A673 (cell line): ENCODE measurements at places on chromosomes 1 and 21. TPM values are rescaled to one million over a fixed set of nuclear protein-coding genes. Genes with fewer than 3 reads are reported as not detected.

Gene TP73
- 10.0 and 12.3 TPM in 2 replicates for total RNA-seq

Gene LINGO4
- total RNA-seq, result not detected in 2 replicates

DNA sequence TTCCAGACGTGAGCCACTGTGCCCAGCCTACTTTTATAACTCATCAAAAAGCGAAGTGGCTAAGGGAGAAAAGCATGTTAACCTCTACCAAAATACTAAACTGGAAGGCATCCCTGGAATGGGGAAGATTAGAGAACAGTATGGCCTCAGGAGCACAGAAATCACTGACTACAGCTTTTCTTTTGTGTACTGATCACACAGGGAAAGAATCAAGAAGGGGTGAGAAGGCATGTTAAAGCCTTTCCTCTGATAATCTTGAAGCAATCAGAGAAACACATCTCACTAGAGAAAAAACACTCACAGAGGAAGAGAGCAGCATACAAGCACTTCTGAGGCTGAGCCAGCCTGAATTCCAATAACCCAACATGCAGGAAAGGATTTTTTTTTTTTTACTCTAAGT lies 10.7 kb downstream of the PCAT6 start:
- no peak overlapping the region for H3K4me3 ChIP-seq
- no peaks in the 10 kb centered on the region for H3K27me3 ChIP-seq
- no peaks in the 10 kb centered on the region for H3K36me3 ChIP-seq
- H3K27ac ChIP-seq, result no peak overlapping the region
- H3K4me1 ChIP-seq, result no peaks in the 10 kb centered on the region

DNA sequence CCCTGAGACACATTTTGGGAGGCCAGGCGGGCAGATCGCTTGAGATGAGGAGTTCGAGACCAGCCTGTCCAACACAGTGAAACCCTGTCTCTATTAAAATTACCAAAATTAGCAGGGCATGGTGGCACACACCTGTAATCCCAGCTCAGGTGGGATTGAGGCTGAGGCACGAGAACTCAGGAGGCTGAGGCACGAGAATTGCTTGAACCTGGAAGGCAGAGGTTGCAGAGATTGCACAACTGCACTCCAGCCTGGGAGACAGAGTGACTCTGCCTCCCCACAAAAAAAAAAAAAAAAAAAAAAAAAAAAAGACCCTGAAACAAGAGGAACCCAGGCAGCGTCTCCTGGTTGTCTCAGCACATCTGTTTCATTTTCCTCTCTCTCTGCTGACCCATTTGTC lies 24.2 kb downstream of the PGM1 start:
- H3K4me1 ChIP-seq, result no peaks in the 10 kb centered on the region
- H3K27me3 ChIP-seq, result no peaks in the 10 kb centered on the region
- H3K27ac ChIP-seq, result no peak overlapping the region
- H3K4me3 ChIP-seq, result no peak overlapping the region
- H3K36me3 ChIP-seq, result no peaks in the 10 kb centered on the region

DNA sequence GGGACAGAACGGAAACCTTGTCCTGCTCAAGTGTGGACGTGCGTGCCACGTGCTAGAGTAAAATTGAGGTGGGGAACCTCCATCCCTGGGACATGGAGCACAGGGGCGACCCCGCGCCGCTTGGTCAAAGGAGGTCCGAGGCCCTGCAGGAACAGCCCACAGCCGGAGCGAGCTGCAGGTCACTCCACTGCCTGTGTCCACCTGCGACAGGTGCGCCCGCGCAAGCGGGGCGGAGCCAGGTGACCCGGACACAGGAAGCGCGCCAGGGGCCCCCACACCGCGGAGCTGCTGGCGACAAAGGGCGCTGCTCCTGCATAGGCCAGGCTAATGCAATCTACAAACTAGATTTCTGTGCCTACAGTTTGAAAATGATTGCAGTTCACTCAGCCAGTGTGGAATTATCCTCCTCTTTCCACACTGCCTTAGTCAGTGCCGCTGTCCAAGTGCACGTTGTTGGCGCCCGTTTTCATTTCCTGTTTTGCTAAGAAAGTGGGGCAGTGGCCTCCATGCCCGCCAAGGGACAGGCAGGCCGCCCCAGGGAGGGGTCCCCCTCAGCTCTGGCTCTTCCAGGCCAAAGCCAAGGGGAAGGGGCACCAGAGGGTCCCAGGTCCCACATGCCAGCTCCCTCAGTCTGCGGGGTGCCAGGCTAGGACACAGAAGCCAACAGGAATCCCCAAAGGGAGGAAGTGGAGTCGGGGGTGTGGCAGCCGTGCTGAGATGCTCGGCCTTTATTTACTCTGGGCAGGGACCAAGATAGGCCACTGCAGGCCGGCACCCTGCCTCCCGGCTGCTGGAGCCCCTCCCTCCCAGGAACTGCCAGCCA lies 4.3 kb upstream of the NADK start:
- no peak overlapping the region for H3K4me3 ChIP-seq
- H3K4me1 ChIP-seq, result peaks cover 25% of the 10 kb centered on the region

DNA sequence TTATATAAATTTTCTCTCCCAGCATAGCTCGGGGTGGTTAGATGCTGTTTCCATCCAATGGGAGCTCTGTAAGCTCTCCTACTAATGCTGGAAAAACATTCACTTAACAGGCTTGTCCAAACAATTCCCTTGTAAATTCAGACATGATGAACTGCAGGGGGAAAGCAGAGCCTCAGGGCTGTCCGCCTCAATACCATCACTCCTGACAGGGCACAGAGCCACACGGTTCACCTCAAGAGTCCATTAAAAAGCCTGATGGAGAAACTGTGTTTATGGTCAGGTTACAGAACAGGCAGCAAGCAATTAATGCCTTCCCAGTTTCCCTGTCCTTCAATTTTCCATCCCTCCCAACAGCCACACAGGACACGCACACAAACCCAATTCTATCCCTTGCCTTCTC lies 171.0 kb downstream of the BRINP2 start:
- H3K36me3 ChIP-seq, result no peaks in the 10 kb centered on the region
- H3K27me3 ChIP-seq, result no peaks in the 10 kb centered on the region
- no peak overlapping the region for H3K4me3 ChIP-seq

- H3K36me3 ChIP-seq, result no peaks in the 10 kb centered on the region
- H3K4me3 ChIP-seq, result no peak overlapping the region
- H3K27ac ChIP-seq, result no peak overlapping the region
- DNase-seq, result no peak
- H3K4me1 ChIP-seq, result no peaks in the 10 kb centered on the region
Measured at GRCh38 chr1:54136269-54136896, 16.4 kb downstream of the CDCP2 start.

- H3K4me3 ChIP-seq, result no peak overlapping the region
- no peaks in the 10 kb centered on the region for H3K27me3 ChIP-seq
- peaks cover 24% of the 10 kb centered on the region for H3K4me1 ChIP-seq
- DNase-seq, result peak; percentile 76
- no peak overlapping the region for H3K27ac ChIP-seq
Measured at GRCh38 chr1:35451125-35451528, 106.1 kb downstream of the KIAA0319L start.

DNA sequence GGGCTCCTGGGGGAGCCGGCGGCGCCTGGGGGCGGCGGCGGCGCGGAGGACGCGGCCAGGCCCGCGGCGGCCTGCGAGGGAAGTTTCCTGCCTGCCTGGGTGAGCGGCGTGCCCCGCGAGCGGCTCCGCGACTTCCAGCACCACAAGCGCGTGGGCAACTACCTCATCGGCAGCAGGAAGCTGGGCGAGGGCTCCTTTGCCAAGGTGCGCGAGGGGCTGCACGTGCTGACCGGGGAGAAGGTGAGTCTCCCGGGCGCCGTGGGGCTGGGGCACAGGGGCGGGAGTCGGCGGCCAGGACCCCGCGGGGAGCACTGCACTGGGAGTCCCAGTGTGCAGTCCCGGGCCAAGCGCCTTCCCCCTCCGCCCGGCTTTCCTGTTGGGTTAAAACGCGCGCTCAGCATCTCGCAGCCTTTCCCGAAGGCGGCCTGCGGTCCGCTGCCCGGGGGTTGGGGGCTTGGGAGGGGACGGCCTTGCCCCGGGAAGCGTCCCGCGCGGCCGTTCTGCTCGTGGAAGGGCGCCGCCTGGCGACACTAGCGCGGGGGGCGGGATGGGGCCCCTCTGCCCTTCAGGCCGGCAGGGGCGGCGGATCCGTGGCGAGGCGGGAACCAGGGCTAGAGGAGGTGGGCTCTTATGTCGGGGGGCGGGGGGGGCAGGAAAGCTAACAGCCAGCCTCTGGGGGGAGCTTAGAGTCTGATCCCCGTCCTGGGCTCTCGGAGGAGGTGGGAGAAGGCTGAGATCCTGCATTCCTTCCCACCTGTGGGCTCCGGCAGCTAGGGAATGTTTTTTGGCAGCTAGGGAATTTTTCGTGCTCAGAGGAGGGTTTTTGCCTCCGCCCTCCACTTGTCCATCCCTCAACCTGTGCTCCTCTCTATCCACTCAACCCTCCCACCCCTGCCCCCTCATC lies 1.1 kb downstream of the HUNK start:
- peaks cover 5% of the 10 kb centered on the region for H3K4me1 ChIP-seq
- H3K27me3 ChIP-seq, result peaks cover 66% of the 10 kb centered on the region
- no peak overlapping the region for H3K27ac ChIP-seq
- peak overlapping the region; percentile 57 for H3K4me3 ChIP-seq
- no peaks in the 10 kb centered on the region for H3K36me3 ChIP-seq

DNA sequence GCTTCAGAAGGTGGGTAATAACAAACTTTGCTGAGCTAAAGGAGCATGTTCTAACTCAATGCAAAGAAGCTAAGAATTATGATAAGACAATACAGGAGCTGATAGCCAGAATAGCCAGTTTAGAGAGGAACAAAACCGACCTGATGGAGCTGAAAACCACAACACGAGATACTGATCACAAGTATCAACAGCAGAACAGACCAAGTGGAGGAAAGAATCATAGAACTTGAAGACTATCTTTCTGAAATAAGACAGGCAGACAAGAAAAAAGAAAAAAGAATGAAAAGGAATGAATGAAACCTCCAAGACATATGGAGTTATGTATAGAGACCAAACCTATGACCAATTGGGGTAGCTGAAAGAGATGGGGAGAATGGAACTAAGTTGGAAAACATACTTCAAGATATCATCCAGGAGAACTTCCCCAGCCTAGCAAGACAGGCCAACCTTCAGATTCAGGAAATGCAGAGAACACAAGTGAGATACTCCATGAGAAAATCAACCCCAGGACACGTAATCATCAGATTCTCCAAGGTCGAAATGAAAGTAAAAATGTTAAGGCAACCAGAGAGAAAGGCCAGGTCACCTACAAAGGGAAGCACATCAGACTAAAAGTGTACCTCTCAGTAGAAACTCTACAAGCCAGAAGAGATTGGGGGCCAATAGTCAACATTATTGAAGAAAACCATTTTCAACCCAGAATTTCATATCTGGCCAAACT lies 20.5 kb downstream of the CD84 start:
- no peak overlapping the region for H3K4me3 ChIP-seq
- no peak overlapping the region for H3K27ac ChIP-seq
- no peaks in the 10 kb centered on the region for H3K36me3 ChIP-seq
